ENCODE measurements at places on chromosomes 11 and 22.

DNA sequence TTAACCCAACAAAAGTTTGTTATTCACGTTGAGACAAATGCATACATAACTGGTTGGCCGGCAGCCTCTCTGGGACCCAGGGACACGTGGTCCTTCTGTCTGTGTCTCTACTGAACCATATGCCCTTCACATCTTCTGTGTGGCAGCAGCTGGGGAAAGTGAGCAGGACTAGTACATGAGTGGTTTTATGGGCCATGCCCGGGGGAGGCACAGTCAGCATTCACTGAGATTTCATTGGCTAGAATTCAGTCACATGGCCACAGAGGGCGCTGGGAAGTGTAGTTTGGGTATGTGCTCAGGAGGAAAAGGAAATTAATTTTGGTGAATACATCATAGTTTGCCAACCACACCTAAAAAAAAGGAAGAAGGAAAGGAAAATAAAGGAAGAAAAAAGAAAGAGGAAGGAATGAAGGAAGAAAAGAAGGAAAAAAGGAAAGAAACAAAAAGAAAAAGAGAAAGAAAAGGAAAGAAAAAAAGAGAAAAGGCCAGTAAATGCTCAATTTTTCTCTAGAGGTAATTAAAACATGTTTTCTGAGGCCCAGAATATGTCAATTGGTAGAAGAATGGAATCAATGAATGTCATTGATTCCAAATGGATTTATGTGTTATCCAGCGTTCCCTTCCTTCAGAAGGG is 55.9 kb upstream of the KIRREL3 start:
- DNase-seq, result no peak

GRCh38 chr22:17846326-17846992 is 72.2 kb upstream of the BID start:
- DNase-seq, result peak; percentile 66

DNA sequence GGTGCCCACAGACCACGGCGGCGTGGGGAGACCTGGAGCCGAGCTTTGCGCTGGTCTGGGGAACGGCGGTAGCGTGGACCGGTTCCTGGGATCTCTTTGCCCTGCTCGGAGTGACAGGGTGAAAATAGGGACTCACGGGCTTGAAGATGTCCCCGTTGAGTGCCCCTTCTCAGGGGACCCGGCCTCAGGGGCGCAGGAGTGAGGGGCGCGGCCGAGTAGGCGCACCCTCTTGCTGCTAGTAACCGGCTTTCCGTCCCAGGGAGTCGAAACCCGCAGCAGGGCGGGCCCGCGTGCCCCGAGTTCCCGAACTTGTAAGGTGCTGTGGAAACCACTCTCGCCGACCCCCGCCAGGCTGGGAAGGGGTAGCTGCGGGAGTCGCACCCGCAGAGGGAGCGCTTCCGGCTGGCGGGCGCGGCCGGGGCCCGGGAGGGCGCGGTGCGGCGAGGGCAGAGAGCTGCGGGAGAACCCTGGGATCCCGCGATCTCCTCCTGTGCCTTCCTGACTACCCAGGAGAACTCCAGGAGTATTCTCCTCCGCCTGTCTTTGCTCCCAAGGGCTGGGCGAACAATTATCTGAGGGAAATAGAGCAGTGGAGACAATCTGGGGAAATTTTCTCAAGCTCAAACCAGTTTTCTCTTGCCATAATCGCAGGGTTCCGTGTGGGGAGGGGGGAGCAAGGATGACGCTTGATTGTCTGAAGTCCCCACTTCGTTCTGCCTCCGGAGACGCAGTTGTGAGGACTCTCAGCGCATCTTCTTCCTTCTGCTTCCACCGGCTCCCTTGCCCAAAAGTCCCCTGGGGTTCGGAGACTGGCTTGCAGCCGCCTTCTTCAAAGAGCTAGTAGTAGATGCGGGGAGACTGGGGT is 666 bp downstream of the NELL1 start:
- no peak for DNase-seq

DNA sequence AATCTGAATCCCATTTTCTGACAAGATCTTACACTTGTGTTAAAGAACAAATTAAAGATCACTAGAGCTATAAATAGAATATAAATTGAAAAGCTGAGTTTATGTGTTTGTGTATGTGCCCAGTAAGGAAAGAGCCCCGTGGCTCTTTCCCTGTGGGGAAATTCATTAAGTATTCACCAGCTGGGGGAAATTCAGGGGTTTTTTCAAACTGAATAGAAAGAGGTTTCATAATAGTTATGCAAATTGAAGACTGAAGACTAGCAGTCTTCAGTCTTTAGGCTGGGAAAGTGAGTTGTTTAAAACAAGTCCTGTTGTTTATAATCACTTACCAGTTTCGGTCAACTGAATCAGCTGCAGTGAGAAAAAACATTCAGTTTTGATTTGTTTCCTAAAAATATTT is 11.3 kb upstream of the MS4A7 start:
- DNase-seq, result no peak

DNA sequence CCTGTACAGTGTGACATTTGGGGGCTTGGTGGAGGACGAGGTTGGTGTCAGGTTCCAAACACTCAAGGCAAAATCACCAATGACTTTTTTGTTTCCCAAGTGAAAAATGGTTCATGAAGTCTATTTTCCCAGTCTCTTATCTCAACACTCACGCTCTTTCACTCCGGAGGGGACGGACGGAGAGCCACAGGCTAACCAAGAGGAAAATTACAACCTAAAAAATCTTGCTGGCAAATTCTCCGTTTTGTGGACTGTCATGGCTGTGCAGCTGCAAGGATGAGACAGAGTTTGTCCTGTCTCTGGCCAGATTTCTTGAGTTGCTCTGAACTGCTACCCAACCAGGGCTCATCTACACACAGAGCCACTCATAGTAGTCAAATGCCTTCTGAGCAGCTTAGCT is 101.2 kb downstream of the ABTB2 start:
- DNase-seq, result no peak

DNA sequence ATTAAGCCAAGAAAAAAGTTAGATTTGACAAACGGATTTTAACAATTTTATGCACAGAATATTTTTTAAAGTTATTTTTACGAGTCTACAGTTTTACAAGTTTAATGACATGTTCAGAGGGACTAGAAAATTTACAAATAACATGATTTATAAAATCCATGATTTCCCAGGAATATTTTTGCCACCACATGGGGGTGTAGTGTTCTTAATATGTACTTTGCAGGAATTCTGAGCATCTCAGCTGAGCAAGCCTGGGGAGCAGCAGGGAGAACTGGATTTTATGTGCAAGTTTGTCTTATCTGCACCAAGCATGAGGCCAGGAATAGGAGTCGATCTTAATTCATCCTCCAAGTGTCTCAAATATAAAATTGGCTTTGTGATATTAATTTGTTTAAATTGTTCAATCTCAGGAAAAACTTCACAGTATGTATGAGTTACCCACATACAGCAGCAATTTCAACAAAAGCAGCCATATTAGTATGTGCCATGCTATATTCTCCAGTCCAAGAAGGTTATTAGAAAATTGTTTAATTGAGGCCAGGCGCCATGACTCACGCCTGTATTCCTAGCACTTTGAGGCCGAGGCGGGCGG is 826.3 kb downstream of the DLG2 start:
- DNase-seq, result no peak

DNA sequence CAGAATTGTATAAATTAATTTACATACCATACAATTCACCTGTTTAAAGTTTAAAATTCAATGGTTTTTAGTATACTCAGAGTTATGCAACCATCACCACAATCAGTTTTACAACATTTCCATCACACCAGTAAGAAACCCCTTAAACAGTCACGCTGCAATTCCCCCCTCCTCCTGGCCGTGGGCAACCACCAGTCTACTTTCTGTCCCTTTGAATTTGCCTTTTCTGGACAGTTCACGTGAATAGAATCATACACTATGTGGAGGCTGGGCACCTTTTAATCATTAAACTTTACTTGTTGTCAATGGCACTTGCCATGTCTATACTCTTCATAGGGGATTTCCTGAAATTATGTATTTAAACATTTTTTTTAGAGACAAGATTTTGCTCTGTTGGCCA is 20.1 kb upstream of the SWAP70 start:
- DNase-seq, result no peak

DNA sequence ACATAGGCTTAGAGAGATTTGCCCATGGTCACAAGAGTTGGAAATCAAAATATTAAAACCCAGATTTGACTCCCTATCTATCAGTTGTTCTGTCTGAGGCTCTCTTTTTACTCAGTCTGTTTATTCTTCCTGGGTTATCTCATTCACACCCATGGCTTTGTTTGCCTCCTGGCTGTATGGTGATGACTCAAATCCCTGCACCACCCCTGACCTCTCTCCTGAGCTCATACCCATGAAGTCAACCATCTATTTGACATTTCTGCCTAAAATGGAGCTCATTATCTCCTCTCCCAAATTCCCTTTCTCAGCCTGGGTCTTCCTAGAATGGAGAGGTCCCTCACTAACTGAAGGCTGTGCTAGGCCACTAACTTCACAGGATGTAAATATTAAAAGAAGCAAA is 27.8 kb upstream of the CCDC134 start:
- no peak for DNase-seq

- peak; percentile 60 for DNase-seq
Observed at GRCh38 chr11:16612566-16613261, 125.7 kb upstream of the C11orf58 start.

DNA sequence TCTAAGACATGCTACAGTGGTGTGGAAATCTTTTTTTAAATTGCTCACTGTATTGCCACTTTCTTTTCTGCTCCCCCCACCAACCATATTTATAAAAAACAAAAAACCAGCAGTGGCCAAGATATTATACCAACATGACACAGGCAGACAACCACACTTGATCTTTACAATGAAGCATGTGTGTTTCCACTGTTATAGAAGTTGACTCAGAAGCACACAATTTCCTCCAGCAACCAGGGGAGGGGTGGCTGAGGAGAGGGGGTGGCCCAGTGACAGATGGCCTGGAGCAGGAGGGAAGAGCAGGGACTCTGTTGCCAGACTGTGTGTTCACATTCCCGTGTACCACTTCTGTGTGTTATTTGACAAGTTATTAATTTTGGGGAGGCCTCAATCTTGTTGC is 14.8 kb downstream of the CD59 start:
- peak; percentile 82 for DNase-seq

GRCh38 chr11:129331217-129331616 is 44.4 kb upstream of the BARX2 start:
- DNase-seq, result peak; percentile 76

DNA sequence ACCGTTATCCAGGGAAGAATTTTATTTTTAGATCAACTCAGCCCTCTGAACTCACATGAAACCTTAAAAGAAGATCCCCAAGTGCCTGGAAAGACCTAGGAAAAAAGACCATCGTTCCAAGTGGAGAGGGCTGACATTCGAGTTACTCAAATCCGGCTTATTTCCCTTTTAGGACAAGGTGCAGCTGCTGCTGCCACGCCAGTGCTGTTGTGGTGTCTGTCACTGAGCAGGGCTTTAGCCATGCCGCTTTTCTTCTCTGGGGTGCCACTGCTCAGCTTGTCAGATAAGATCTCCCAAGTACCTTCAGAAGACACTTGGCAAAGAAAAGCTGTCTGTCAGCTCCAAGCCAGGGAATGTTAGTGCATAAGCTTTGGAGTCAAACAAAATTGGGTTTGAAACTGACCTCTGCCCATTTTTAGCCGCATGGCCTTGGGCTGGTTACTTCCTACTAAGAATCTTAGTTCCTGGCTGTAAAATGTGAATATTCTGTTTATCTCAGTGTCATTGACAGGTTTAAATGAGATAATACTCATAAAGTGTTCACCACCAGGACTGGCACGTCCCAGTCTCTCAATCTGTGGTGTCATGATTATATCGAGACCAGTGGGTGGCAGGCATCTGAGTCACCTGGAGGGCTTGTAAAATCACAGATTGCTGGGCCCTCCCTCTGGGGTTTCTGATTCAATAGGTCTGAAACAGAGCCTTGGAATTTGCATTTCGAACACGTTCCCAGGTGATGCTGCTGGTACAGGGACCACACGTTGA is 117.5 kb downstream of the PKNOX2 start:
- DNase-seq, result peak; percentile 68

GRCh38 chr11:9656864-9657263 is 7.0 kb upstream of the SWAP70 start:
- no peak for DNase-seq

GRCh38 chr11:61975638-61976419 is 8.4 kb upstream of the FTH1 start:
- no peak for DNase-seq

- no peak for DNase-seq
Observed at GRCh38 chr22:17629173-17629489, 582 bp upstream of the ATP6V1E1 start.

- DNase-seq, result no peak
Observed at GRCh38 chr11:79249295-79249993, 191.4 kb downstream of the TENM4 start.

GRCh38 chr11:64230985-64231365 is 627 bp downstream of the DNAJC4 start:
- DNase-seq, result no peak

- DNase-seq, result no peak
Observed at GRCh38 chr22:42909363-42910058, 52.4 kb upstream of the ARFGAP3 start.

GRCh38 chr11:131668500-131669400 is 298.3 kb downstream of the NTM start:
- DNase-seq, result peak; percentile 93

GRCh38 chr11:105219269-105219668 is 79.7 kb upstream of the CARD18 start:
- DNase-seq, result no peak

Measured in islet precursor cell (in vitro differentiated cells).